ENCODE measurements at places on chromosomes 7 and 10.

DNA sequence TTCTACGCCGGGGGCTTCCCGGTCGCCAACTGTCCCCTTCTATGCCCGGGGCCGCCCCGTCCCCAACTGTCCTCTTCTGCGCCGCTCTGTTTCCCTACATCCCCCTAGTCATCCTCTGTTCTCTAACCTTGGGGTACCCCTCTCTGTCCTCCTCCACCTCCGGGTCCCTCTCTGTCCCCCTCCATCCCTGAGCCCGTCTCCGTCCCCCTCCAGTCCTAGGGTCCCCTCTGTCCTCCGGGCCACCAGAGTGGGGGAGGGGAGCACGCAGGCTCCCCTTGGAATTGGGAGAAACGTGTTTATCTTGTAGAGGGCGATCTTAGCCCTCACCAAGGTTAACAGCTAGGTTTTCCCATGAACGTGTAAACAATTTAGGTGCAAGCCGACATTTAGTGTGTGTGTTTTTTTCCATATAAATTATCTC, 852 bp upstream of the KLF6 start:
- DNase-seq = no peak

- peak; percentile 33 for DNase-seq
Observed at GRCh38 chr10:132387764-132388210, 9.2 kb upstream of the PWWP2B start.

DNA sequence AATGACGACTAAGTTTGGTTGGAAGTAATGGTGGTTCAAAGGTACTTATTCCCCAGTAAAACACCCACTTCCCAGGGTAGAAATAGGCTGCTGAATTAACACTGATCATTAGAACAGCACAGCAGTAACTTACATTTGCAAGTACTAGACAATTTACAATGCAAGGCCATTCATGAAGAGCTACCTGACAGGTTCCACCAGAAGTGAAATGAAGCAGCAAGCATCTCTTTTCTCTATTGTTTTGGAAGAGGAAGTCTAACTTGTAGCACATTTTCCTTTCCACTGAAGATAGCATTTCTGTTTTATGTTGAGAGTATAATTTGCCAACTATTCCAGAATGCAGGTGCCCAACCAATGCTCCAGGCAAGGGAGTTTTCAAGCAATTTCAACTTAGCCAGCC, 145.9 kb downstream of the CREB5 start:
- DNase-seq = no peak

DNA sequence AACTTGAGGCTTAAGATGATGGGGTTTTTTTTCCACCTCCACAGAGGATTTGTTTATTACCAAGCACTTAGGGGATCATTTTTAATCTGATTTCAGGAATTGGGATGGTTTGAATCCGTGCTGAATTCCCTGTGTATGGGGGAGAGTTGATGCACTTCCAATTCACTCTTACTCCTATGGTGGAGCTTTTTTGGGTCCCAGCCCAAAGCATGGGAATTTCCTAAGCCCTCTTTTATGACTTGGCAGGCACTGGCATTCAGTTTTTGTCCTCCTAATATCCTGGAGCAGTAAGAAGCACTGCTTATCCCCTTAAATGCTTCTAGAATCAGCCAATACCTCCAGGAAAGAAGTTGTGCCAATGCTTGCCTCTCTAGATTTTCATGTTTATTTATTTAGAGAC, 78.7 kb downstream of the HYCC1 start:
- DNase-seq = no peak

DNA sequence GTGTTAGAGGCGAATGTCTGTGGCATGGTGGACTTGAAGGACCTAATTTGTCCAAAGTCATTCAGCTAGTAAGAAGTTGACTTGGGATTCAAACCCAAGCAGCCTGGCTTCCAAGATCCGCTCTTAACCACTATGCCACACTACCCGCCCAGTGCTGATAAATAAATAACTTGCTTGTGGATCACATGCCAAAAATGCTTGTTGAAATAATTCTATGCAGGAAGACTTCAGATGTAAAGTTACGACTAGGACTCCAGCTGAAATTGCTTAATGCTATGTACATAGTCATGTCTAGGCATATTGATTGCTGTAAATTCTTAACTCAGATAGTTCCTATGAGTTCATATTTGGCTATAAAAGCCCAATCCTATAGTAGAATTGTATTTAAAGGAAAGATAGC, 76.0 kb downstream of the PLXDC2 start:
- DNase-seq = no peak

DNA sequence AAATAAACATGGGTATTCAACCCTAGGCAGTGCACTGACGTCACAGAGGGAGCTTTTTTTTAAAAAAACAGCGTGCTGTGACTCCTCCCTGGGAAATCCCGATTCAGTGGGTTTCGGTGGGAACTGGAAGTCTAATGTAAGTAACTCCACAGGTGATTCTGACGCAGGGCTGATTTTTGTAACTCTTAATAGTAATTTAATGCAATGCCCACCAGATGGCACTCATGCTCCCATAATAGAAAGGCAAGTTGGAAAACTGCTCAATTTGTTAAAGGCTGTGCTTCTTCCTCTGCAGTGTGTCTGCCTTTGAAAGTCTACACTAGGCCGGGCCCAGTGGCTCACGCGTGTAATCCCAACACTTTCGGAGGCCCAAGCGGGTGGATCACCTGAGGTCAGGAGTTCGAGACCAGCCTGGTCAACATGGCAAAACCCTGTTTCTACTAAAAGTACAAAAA, 10.9 kb upstream of the RSU1 start:
- DNase-seq = peak; percentile 32

GRCh38 chr10:70985824-70986622, 97.7 kb upstream of the PCBD1 start:
- no peak for DNase-seq

GRCh38 chr10:10892290-10892875, 125.3 kb upstream of the CELF2 start:
- no peak for DNase-seq

- no peak for DNase-seq
Observed at GRCh38 chr10:86756511-86757112, at the start of gene BMPR1A. Gene BMPR1A, plus strand, starts transcription at chr10:86756619. Its CDS starts 119,400 bp downstream, at chr10:86876019.

DNA sequence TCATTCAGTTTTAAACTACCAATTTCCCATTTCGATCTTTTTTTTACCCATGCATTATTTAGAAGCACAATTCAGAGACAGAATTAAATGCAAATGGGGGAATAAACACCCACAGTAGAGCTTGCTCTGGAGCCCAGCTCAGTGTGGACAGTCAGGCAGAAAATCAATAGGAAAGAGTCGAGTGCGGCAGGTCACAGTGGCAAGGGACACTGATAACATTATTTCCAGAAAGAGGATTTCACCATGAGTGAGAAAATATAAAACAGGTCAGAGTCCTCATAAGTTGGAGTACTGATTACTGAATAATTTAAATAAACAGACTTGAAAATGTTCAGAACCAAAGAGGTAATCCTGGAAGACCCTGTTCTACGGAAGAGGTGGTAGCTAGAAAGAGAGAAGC, 532.5 kb downstream of the CCSER2 start:
- no peak for DNase-seq

DNA sequence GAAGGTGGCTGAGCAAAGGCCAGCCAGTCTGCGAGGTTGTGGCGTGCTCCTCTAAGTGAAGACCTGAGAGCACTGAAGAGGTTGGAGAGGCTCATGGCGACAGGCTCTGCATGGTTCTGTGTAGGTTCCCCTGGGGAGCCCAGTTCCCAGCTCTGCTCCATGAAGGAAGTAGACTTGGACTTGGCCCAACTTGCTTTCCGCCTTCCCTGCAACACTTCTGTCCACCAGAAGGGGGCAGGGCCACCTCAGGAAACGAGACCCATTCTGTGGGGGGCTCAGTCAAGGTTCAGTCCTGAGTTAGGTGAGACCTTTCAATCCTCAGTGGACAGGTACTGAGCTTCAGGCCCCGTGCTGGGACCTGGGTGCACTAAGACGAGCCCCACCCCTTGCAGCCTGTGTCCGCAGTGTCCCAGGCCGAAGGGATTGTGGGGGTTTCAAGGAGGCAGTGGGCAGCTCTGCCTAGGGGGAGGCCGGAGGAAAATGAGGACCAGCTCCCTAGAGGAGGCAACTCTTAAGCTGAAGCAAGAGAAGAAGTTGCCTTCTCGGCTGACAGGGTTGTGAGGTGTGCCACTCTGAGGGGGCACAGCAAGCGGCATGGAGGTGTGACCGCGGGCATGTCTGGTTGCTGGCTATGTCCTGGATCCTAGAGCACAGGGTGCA, 15.0 kb upstream of the PCBD1 start:
- DNase-seq = no peak

- DNase-seq = no peak
Observed at GRCh38 chr7:129778770-129779601, 167.5 kb downstream of the NRF1 start.

- no peak for DNase-seq
Observed at GRCh38 chr7:12722636-12723605, 35.5 kb downstream of the ARL4A start.

DNA sequence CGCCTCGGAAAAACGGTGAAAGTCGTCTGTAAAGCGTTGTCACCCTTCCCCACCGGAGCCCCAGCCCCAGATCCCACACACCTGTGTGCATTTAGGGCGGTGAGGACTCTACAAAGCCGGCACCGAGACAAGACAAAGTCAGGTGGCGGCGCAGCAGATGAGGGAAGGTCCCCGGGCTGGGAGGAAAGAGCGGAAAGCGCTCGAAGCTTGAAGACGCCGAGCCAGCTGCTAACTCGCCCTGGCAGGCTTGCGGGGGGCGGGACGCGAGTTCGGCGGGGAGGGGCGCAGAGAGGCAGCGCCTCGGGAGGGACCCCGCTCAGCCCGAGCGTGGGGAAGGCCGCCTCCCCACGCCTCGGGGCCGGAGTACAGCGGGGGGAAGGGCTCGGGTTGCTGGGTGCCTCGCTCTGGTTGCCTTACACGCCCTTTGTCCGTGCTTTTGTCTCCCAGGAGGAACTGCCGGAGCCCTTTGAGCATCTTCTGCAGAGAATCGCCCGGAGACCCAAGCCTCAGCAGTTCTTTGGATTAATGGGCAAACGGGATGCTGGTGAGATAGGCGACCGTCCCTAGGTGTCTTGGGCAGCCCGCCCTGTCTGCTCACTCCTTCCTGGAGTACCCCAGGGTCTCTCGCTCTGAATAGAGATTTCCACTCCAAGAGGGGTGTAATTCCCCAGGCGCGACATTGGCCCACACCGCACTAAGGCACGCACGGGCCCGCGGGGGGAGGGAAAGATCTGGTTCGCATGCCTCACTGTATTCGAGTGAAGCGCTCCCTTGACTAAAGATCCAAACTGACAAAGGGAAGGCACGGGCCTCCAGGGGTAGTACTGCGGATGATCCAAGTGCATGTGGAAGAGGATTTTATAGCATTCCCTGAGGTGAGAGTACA, 1.6 kb downstream of the TAC1 start:
- DNase-seq = no peak

DNA sequence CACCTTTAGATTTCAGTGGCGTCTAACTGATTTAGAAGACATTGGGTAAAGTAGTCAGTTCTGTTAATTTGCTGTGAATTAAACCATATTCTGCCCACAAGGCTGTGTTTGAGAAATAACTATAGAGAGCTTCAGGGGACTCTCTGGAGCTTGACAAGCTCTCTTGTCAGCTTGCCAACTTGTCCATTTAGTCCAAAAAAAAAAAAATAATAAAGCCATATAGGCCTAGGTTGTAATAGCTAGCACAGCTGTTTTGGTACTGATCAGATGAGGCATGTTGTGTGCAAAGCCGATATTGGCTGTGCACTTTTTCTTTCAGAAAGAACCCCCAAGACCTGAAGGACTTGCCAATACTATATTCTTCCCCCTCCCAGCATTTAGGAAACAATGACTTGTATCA, 20.2 kb upstream of the ZNF282 start:
- DNase-seq = no peak

DNA sequence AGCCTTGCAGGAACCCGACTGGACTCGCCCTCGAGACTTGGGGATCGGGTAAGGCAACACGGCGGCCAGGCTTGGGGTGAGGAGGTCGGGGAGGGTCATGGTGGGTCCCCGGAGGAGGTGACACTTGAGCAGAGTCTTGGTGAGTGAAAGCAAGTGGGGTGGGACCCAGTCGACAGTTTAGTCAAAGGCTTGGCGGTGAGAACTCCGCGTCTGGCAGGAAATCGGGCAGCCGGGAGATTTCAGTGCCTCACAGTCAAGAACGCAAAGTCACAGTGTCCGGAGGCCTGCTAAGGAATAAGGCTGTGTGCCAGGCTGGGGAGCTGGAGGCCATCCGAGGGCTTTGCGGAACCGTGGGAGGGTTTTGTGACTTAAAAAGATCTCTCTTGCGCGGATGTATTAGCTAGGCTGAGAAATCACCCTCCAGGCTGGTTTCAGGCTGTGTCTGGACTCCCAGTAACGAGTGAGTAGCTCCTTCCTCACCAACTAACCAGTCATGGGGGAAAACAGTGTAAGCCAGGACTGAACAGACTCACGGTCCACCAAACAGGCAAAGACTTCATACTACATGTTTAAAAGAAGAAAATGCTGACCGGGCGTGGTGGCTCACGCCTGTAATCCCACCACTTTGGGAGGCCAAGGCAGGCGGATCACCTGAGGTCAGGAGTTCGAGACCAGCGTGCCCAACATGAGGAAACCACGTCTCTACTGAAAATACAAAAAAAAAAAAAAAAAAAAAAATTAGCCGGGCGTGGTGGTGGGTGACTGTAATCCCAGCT, 613 bp downstream of the AP5Z1 start:
- DNase-seq = no peak

GRCh38 chr10:131354380-131354779, 42.9 kb upstream of the TCERG1L start:
- no peak for DNase-seq

- DNase-seq = no peak
Observed at GRCh38 chr7:50655490-50655889, 90.3 kb upstream of the DDC start.

DNA sequence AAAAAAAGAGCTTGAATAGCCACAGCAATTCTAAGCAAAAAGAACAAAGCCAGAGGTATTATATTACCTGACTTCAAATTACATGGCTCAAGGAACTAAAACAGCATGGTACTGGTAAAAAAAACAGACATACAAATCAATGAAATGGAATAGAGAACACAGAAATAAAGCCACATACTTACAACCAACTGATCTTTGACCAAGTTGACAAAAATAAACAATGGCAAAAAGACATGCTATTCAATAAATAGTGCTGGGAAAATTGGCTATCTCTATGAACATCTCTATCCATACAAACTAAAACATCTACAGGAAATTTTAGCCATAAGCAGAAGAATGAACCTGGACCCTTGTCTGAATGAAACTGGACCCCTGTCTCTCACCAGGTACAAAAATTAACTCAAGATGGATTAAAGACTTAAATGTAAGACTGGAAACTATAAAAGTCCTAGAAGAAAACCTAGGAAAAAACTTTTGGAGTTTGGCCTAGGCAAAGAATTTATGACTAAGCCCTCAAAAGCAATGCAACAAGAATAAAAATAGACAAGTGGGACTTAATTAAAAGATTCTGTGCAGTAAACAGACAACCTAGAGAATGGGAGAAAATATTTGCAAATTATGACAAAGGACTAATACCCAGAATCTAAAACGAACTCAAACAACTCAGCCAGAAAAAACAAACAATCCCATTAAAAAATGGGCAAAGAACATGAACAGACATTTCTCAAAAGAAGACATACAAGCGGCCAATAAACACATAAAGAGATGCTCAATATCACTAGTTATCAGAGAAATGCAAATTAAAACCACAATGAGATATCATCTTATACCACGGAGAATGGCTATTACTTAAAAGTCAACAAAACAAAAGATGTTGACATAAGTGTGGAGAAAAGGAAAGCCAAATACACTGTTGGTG, 72.8 kb upstream of the DDC start:
- no peak for DNase-seq

- DNase-seq = no peak
Observed at GRCh38 chr7:95264363-95264891, 59.9 kb downstream of the PON1 start.

- DNase-seq = no peak
Observed at GRCh38 chr7:83271212-83272099, 108.8 kb upstream of the PCLO start.

Data from activated CD8-positive, alpha-beta memory T cell treated with anti-CD3 and anti-CD28 coated beads for 4 hours (primary cell).